Gastroesophageal sphincter (tissue), 4 donors: ENCODE measurements at places on chromosomes 6 and 20.

DNA sequence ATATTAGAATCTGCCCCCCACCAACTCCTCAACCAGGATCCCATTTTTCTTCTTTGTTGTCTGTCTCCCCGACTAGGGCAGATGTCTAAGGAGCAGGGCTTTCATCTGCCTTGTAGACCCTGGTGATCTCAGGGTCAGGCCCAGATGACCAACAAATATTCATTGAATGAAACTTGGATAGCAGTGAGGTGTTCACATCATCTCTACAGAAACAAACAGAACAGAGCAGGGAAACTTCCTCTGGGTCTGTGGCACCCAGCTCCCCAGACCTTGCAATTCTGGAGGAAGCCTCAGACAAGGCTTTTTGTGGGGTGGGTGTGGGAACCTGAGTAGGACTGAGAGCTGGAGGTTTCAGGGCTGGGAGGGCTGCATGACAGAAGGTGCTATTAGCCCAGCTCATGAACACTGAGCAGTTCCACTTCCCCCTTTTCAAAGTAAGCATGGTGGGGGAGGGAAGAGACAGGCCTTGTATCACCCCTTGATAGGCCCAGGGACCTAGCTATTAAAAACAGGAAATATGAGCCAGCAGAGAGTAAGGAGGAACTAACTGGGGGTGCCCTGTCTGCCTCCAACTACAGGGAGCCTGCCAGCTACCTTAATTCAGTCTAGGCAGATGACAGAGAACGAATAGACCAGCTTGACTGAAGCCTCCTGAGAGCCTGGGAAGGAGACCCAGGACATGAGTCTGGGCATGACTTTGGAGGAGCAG, 37.3 kb upstream of the TOP1 start:
- ATAC-seq = peak; percentile 46

- no peak for ATAC-seq
These were observed 293.2 kb downstream of the BTBD9 start for GRCh38 chr6:38346291-38347079.

GRCh38 chr6:19519941-19520340, 317.2 kb upstream of the ID4 start:
- no peak for ATAC-seq

DNA sequence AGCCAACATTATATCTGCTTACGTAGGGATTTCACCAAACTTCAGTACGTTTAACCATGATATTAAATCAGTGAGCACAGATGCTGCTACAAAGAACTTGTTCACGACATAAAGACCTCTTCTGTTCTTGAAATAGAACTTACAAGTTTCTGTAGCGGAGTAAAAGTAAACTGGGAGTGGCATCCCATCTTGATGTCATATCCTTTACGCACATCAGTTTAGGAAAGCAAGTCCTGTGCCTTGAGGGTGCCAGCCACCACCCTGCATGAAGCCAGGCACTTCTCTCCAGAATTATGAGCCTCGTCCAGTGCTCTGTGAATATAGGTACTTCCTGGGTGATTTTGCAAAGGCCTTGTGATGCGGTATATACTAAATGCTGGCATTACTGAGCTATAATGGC, 122.6 kb downstream of the BTBD3 start:
- ATAC-seq = no peak

DNA sequence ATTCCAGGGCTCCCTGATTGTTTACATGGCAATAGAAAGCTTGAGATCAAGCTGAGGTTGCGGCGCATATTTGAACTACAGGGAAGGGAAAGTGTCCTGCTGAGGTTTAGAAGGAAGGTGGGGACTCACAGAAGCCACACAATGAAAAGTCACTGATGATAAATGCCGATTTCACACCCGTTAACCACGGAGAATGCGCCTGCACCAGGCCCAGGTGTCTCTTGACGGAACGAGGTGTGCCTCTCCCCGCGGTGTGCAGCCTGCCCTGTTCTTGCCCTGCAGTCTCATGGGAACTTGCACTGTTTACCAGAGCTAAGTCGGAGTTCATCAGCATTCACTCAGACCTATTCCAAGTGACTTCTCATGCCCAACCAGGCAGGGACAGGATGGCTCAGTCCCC, 90.3 kb downstream of the LY86 start:
- ATAC-seq = no peak

- ATAC-seq = peak; percentile 53
These were observed 251.8 kb upstream of the CITED2 start for GRCh38 chr6:139625998-139626975.
